ENCODE measurements at places on chromosomes 6 and 20.

DNA sequence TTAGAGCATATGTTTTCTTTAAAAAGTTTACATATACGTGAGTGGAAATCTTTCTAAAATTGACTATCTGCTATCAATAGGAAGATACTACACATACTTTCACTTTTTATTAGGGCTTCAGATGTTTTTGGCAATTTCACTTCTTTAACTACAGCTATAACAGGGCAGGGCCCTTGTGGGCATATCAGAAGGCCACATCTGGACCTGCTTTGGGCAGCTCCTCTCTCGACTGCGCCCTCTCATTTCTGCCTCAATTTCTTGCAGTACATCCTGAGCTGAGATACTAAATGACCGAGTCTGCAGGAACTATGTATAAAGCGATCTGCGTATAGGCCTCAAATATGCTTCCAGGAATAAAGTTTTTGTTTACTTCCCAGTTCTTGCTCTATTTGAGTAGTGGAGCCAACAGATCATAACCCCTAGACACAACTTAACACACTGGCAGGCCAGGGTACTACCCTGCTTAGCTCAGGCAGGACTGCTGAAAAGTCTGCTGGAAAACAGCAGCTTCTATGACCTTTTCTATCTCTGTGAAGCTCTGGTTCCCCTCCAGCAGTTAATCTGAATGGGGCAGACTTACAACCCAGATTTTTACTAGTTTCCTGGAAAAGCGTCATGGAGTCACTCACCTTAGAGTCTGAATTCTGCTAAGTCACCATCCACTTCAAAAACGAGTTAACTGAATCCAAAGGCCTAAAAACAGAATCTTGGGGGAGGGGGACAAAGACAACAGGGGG lies 12.7 kb downstream of the GCLC start:
- no peak for DNase-seq

DNA sequence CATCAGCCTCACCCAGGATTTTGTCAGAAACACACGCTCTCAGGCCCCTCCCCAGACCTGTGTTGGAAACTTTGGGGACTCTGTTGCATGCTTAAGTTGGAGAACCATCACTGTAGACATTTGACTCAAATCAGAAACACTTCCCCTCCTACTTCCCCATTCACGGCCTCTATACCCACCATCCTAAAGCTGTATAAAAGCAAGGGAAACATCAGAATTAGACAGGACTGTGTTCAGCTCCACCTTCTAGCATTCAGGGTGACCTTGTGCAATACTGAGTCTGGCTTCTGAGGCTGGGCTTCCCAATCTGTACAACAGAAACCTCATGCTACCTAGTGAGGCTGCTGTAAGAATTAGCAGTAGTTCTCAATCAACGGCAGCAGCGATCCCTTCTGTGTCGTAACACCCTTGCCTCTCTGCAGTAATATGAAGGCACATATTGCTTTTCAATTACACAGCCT lies 252.3 kb downstream of the LY86 start:
- peak; percentile 60 for DNase-seq

DNA sequence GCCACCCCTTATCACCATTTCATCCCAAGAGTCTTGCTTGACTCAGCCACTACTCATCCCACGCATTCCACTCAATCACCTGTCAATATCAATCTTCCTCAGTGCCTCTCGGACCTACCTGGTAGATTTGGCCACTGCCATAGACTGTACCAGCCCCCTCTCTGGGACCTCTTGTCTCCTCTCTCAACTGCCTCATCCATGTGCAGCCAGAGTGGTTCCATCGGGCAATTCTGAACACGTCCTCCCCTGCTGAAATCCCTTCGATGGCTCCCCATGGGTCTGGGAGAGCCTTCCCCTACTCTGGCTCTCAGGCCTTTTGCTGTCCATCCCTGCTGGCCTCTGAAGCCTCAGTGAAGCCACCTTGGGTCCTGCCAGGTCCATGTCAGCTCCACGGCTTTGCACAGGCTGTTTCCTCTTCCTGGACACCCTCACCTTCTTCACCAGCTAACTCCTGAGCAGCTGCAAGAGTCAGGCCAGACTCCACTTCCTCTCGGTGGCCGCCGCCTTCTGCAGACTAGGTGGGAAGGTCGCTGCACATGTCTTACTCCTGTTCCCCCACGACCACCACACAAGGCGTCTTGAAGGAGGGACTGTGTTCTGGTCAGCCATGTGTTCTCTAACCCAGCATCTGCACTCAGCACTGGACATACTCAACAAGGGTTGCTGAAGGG lies 120.4 kb downstream of the TOX2 start:
- DNase-seq, result no peak

DNA sequence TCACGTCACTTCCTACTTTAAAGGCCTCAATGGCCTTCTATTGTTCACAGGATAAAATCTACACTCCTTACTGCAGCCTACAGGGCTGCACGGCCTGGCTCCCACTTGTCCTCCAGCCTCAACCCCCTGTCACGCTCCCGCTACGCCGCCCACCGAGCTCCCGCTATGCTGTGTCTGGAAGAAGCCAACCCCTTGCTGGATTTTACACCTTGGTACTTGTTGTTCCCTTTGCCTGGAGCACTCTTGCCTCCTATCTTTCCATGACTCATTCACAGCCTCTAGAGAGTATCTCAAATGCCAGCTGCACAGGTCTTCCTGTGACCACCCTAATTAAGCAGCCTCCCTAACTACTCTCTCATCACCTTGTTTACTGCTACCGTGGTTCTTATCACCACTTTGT lies 259.9 kb downstream of the PRKN start:
- no peak for DNase-seq

GRCh38 chr6:24270011-24270410 lies 87.8 kb downstream of the DCDC2 start:
- no peak for DNase-seq

DNA sequence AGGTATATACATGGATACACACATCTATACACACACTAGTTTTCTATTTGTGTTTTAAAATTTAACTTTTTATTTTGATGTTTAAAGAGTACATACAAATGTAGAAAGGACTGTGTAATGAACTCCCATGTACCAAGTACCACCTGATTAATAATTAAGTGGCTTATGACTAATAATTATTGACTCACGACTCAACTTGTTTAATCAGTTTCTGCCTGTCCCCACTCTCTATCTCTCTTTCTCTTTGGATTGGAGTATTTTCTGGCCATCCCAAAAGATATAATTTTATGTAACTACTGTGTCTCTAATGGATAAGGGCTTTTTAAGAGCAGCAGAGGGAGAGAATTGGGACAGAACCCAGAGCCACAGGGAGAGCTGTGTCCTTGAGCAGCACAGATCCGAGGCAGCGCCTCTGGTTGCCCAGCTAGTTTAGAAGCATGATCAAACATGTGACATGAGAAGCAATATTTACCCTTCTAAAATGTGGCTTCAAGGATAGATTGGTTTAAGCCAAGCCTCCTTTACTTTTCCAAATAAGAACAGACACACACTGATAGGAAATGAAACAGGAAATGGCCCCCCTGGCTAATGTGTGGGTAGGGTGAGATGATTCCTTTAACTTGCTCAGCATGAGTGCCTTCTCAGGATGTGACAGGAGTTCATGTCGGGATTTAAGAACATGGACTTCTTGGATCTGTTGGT lies 81.0 kb downstream of the ERMARD start:
- DNase-seq, result peak; percentile 22

GRCh38 chr20:5845681-5846615 lies 95.7 kb downstream of the SHLD1 start:
- no peak for DNase-seq

DNA sequence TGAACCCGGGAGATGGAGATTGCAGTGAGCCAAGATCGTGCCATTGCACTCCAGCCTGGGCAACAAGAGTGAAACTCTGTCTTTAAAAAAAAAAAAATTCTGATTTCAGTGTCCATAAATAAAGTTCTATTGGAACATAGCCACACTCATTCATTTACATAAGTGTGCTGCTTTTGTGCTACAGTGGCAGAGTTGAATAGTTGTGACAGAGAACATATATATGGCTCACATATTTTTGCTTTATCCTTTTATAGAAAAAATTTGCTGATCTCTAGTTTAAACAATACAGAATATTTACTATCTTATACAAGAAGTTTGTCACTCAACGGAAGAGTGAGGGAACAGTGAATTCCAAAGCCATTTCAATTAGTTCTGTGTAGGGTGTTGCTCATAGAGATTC lies 18.0 kb downstream of the MCM8 start:
- DNase-seq, result no peak

GRCh38 chr20:54517241-54517975 lies 42.0 kb downstream of the DOK5 start:
- no peak for DNase-seq

DNA sequence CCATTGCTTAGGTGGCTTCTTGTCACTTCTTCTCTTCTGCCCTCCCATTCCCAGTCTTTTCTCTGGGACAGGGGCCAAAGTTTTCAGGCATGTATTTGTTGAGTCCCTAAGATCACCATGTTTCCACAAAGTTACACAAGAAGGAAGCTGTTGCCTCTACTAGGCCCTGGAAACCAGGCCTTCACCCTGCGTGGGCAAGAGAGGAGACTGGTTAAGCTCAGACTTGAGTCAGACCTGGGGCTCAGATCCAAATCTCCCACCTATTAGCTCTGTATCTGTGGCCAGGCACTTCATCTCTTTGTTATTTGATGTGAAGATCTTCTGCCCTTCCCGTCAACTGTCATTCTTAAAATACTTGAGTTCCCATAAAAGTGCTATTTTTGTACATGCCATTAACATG lies 154.6 kb downstream of the SASH1 start:
- DNase-seq, result no peak

DNA sequence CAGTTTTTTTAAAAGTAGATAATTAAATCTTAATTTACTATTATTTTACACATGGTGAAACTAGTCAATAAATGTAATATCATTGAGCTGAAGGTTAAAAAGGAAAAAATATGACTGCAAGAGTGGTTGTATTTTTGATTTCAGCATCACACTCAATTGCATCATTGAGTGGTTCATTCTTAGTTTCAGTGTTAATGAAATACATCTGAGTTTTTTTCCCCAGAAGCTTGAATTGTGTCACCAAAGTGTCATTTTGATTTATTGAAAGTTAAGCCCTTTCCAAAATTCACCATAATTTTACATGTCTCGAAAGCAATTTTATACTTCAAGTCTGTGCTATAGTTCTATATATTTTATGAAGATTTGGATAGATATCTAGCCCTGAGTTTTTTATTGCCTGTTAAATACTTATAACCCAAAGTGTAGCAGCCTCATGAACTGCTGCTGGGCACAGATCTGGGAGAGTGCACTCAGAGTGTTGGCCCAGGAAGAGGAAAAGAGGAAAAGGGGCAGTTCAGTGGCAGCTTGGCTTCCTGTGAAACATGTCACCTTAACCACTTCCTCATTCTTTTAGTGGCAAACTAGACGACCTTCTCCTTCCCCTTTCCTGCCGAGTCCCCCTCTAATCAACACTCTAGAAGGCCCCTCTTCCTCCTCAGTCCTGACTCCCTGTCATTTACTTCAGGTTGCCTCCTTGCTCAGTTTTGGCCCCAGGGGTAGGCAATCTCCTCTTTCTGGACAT lies 140.7 kb downstream of the ESR1 start:
- peak; percentile 38 for DNase-seq

- DNase-seq, result no peak
Measured at GRCh38 chr20:21421601-21422236, 24.4 kb upstream of the NKX2-4 start.

- DNase-seq, result no peak
Measured at GRCh38 chr6:21691685-21692346, 98.3 kb downstream of the SOX4 start.

- no peak for DNase-seq
Measured at GRCh38 chr6:101853231-101854085, 459.9 kb downstream of the GRIK2 start.

GRCh38 chr6:170098428-170099170 lies 192.3 kb downstream of the DLL1 start:
- DNase-seq, result no peak

DNA sequence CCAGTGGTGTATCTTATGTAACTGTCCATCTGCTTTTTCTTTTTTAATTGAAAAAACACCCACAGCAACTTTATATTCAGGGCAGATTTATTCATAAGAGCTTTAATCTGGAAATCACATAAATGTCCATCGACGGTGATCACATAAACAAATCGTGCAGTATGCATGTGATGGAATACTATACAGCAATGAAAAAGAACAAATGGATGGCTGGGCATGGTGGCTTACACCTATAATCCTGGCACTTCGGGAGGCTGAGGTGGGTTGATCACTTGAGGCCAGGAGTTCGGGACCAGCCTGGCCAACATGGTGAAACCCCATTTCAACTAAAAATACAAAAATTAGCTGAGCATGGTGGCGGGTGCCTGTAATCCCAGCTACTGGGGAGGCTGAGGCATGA lies 39.1 kb downstream of the VSTM2L start:
- DNase-seq, result no peak

GRCh38 chr6:106724337-106724736 lies 95.0 kb downstream of the QRSL1 start:
- DNase-seq, result no peak

DNA sequence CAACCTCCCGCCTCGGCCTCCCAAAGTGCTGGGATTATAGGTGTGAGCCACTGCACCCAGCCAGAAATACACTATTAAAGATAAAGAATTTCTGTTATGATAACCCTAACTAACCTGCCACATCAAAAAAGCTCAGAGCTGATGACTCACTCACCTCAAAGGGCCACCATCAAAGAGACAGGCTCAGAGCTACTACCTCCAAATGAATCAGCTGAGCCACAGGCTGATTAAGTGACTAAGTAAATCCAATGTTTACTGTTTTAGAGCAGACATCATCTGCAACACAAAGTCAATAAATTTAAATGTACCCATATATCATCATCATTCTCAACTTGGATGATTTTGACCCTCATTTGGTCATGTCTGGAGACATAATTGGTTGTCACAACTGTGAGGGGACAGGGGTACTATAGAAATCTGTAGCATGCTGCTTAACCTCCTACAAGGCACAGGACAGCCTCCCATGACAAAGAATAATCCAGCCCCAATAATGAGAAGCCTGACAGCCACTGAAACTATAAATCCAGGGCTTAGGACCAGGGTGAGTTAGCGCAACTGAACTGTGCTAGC lies 106.5 kb downstream of the ATP9A start:
- no peak for DNase-seq

DNA sequence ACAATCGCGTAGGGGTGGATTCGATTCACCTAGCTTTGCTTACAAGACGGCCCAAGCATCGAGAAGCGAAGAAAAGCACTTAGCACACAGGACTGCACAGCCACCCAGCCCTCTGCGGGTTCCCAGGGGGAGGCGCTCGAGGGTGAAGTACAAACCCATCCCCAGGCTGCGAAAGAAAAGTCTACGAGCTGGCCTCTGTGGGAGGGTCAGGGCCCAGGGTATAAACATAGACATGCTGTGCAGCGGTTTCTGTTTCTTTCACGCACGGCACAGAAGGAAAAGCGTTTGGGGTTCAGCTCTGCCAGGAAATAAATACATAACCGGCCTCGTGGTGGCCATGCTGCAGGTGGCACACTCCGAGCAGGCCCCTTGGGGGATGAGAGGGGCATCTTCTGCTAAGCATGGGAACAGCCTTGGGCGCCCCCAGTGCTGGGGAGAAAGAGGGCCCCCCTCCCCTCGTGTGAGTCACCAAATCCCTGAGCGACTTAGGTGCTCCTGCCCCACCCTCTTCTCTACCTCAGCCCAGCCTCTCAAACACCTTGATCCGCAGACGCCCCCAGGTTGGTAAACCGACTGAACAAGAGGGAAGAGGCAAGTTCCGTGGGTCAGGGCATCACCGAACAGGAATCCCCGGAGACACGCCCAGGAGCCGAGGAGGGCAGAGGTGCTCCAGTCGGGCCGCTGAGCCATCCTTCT lies 91.6 kb upstream of the RIPOR2 start:
- no peak for DNase-seq

GRCh38 chr6:113901482-113901881 lies 44.3 kb downstream of the MARCKS start:
- DNase-seq, result no peak
